ENCODE measurements at places on chromosomes 12 and 14.
A peak's percentile ranks its signal among the peaks of the same experiment; 100 is the strongest.

- DNase-seq = no peak
These were observed 62.0 kb upstream of the CSRP2 start for GRCh38 chr12:76940671-76941445.

- DNase-seq = no peak
These were observed 174.4 kb upstream of the GZMB start for GRCh38 chr14:24808412-24808811.

DNA sequence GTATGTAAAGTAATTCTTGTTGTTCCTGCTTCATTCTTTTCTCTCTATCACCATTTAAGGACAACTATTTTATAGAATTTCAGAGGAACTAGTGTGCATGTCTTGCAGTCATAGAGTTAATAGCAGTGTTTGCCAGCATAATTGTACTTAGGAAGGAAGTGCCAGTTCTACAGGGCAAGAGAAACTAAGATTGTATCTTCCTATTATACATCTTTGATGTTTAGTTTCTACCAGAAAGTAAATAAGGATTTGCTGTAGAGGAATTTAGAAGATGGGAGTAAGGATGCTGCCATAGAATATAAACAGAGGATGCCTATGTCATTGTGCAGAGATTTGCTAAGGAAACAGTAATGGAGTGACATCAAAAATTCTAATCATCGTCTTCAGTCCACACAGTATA lies 270.9 kb upstream of the NPAS3 start:
- no peak for DNase-seq

DNA sequence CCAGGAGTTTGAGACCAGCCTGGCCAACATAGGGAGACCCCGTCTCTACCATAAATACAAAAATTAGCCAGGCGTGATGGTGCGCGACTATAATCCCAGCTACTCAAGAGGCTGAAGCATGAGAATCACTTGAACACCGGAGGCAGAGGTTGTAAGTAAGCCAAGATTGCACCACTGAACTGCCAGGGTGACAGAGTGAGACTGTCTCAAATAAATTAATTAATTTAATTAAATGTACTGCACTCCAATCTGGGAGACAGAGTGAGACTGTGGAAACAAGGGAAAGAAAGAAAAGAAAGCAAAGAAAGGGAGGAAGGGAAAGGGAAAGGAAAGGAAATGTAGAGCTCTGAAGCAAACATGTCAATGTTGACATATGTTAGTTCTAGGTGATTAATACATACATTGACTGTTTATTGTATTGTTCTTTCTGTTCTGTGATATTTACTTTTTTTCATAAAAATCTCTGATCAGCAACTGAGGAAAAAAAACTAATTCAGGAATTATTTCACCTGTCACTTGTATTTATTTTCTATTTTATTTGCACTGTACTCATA lies 99.6 kb downstream of the DENND5B start:
- DNase-seq = no peak

DNA sequence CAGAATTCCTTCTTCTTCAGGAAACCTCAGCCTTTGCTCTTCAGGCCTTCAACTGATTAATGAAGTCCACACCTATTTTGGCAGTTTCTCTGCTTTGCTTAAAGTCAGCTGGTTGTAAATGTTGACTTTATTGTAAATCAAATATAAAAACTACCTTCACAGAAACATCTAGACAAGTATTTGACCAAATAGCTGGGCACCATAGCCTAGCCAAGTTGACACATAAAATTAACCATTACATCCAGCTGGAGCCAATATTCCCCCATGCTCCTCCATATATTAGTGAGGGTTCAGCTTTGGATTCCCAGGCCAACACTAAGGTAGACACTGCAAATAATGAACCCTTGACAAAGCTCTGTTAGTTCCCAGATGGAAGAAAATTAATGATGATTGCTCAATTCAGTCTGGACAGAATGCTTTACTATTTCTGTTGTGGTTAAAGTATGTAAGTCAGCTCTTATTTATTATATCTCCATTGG lies 125.5 kb downstream of the ZFP36L1 start:
- DNase-seq = no peak

DNA sequence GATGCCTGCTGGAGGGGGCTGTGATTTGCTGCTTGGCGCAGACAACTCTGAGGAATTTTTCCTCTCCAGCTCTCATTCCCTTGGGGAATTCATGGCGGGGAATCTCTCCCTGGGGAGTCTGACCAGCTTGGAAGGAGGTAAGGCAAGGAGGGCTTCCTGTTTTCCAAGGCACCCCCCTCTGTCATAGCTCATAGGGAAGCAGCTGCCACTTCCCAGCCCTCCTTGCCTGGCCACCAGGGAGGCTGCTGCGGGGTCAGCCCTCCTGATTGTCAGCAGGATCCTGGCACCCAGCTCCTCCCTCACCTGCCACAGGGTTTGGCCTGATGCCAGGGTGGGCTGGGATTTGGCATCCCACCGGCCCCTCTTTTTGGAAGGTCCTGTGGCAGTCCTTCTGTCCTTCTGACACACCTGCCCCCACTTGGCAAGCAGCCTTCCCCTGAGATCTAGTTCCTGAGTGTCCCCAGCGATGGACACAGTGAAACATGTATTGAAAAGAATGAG lies 74.9 kb downstream of the TSPAN9 start:
- no peak for DNase-seq

DNA sequence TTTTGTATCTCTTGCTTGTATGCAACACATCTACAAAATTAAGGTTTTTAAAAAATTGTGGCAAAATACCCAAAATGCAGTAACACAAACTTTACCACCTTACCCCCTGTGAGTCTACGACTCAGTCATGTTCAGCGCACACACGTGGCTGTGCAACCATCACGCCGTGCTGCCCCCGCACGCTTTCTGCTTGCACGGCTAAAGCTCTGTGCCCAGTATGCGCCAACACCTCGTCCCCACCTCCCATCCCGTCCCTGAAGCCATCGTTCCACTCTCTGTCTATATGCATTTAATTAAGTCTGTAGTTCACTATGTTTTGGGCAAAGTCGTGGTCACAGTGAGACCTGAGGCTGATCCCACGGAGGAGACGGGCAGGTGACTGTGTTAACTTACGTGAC lies 36.4 kb downstream of the FZD10 start:
- DNase-seq = no peak

- DNase-seq = no peak
These were observed 27.1 kb upstream of the GPHB5 start for GRCh38 chr14:63345826-63346225.

DNA sequence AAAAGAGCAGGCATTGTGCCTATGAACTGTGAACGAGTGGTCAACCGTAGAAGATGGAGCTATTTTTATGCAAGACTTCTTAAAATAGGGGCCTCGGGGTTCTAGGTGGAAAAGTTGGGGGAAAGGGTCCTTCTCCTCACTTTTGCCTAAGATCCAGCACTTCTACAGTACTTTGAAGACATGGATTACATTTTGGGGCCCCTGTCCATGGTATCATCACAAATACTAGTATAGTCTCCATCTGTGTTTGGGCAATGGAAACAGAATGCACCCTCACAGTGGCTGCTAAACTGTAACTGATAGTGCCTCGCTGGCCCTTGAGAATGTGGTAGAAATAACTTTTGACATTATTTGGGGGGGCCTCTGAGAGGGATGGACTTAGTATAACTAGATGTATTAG lies 5.5 kb upstream of the CCDC184 start:
- no peak for DNase-seq

GRCh38 chr12:47193066-47193465 lies 113.3 kb upstream of the AMIGO2 start:
- DNase-seq = no peak

- no peak for DNase-seq
These were observed 277.4 kb downstream of the FOXN3 start for GRCh38 chr14:89139404-89140247.

DNA sequence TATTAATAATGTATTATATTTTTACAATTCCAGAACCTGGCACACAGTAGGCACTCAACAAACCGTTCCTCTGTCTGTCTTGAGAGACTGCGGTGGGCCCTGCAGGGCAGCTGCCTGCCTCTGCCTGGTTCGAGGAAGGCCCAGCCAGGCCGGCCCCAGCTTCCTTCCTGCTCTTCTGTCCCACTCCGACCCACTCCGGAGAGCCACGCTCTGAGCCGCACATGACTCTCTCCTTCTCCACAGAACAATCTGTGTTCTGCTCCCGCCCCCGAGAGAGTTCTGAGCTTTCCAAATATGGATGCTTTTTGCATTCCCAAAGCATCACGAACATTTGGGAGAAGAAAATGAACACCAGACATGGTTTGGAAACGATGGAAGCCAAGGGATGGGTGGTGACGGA lies 57.3 kb downstream of the TTC7B start:
- no peak for DNase-seq

- no peak for DNase-seq
These were observed at the start of gene PDZRN4 for GRCh38 chr12:41188058-41188840. Gene PDZRN4 (plus strand): TSS chr12:41188320.

- DNase-seq = no peak
These were observed 35.1 kb downstream of the PELI2 start for GRCh38 chr14:56153267-56153666.

- DNase-seq = no peak
These were observed 30.1 kb upstream of the DLK1 start for GRCh38 chr14:100696590-100696989.

DNA sequence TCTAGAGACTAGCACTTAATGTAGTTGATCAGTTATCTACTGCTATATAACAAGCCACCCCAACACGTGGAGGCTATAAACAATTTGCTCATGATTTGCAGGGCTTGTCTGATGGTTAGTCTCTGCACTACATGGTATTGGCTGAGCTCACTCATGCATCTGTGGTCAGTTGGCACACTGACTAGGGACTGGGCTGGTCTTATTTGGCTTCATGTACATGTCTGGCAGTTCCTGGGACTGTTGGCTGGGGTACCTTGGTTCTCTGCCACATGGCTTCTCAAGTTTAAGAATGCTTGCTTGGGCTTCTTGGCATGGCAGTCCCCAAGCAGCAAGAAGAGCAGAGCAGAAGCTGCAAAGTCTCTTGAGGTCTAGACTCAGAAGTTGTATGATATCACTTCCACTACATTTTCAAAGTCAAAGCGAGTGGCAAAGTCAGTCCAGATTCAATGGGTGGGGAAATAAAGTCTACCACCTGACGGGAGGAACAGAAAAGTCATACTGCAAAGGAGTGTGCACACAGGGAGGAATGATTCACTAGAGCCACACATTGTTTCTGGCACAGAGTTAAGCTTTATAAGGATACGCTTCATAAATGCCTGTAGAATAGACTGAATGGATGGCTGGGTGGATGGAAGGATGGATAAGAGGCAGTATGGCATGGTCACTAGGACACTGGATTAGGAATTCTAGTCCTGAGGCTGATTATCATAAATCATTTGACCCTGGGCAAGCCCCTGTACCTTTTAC lies 44.8 kb upstream of the PTHLH start:
- no peak for DNase-seq

- no peak for DNase-seq
These were observed 11.0 kb downstream of the PXMP2 start for GRCh38 chr12:132698341-132698740.

DNA sequence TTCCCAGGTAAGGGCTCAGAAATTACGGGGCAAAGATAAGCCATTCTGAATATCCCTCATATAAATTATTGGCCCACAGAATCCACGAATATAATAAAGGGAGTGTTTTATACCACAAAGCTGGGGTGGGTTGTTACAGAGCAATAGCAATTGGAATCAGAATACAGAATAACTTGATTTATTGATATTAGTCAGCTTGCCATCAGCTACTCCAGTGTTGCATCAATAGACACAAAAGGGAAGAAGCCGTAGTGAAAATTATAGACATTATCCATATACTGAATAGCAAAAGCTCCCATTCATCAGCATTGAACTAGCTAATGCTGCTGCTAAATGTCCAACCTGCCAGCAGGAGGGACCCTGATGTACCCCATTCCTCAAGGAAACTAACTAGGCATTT lies 18.3 kb downstream of the MDGA2 start:
- no peak for DNase-seq

DNA sequence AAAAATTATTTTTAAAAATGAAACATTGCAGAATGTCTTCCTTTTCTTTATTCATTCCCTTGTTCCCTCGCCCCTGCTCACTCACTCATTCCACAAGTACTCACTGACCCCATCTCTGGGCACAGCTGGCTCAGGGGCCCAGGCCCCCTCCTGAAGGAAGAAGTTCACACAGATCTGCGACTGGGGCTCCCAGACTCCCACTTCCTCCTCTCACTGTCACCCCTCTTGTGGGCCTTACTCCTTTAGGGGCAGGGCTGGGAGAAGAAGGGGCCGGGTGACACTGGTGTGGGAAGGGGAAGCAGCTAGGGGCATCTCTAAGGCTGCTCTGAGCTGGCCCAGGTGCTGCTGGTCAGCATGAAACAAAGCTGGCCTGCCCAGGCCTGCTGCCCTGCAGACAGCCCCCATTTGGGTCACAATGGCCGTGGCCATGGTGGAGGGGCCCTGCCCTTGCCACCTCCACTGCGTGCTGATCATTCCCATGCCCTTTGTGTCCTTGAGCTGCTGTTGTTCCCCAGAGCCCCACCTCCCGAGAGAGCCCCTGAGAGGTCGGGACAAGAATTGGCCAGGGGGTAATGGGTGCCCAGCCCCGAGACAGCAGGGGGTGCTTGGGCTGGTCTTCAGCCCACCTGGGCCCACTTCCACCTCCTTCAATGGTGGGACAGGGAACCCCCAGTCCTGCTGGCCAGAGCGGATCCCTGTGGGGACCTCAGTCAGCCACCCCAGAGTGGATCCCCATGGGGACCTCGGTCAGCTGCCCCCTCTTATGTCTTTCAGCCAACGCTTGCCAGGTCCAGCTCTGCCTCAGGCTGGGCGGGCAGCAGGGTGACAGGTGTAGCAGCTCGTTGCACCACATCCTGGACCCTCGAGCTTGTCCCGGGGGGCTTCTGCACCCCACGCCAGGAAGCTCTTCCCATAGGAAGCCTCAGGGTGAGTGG lies 212.4 kb upstream of the C14orf180 start:
- DNase-seq = no peak

GRCh38 chr12:24822121-24822899 lies 126.6 kb downstream of the BCAT1 start:
- no peak for DNase-seq

GRCh38 chr14:104246401-104247335 lies 108.3 kb downstream of the KIF26A start:
- DNase-seq = no peak

- peak; percentile 14 for DNase-seq
These were observed 23.5 kb upstream of the C12orf50 start for GRCh38 chr12:88052686-88053085.

DNA sequence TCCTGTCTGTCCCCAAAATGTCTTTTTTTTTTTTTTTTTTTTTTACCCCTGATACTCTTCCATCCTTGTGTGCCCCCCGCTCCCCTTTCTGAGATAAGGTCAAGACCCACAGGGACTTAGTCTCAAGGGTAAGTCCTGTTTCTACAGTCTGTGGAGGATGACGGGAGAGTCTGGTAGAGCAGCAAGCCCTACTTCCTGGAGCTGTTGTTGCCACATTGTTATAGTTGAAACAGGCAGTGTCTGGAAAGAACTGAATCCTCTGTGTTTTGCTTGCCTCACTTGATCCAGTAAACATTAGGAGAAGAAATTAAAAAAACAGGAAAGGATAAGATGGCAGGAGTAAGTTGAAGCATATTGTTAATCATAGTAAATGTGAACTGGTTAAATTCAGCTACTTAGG lies 45.5 kb downstream of the ZNF664 start:
- no peak for DNase-seq

- no peak for DNase-seq
These were observed 13.0 kb upstream of the LEMD3 start for GRCh38 chr12:65156366-65156841.
